ENCODE measurements at places on chromosomes 7 and 10.

DNA sequence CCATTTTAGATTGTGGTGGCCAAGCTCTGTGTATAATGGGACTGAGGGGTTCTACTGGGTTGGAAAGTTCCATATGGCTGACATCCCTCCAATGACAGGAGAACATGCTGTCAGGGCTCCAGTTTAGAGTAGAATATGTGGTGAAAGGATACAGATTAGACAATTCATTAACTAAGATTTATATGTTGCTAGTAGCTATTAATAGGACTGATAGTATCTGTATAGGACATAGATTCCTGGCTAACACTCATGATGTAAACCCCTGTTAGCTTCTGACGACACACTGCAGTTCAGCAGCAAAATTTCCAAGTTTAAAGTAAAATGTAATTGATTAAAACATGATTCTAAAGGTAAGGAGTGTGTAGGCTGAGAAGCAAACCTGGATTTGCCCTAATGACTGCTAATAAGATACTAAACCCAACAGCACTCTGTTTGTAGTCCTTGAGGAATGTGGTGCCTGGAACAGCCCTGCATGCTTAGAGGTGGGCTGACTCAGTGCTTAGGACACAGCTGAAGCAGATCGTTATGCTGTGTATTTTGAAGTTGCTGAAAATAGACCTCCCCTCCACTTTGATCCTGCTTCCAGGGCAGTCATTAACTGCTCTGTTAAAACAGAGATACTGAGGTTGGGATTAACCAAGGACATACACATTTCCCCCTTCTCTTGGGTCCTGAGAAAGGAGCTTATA is 1129.6 kb downstream of the SORCS3 start:
- no peak for DNase-seq

DNA sequence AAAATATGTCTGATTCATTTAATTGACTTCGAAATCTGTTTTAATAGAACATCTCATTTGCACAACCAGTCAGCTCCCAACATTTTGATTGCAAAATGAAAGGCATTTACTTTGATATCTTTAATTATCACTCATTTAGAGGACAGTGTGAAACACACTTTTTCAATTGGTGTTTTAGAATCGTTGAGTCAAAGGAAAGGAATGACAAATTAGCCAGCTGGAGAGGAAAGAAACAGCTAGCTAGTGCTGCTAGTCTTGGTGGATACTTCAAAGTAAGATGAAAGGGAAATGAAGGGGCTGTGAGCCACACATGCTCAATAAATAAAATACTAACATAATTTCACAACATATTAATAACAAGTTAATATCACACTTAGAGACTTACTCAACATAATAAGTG is 570.2 kb downstream of the PHTF2 start:
- no peak for DNase-seq

DNA sequence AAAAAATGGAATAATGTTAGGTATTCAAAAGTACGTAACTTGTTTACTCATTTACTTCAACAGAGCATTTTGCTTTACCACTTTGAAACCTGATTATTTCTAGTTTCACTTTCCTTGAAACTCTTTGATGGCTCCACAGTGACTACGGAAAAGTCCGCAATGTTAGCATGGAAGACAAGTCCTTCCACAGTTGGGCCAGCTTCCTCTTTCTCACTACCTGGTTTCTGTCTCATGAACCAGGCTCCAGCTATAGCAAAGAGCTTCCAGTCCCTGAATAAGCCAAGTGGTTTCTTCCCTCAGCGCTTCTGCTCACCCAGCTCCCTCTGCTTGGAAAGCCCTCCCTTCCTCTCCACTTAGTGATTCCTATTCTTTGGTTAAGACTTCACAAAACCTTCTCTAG is 44.8 kb upstream of the SLC16A12 start:
- DNase-seq = no peak

GRCh38 chr10:43117031-43117776 is 21.0 kb upstream of the CSGALNACT2 start:
- DNase-seq = no peak

DNA sequence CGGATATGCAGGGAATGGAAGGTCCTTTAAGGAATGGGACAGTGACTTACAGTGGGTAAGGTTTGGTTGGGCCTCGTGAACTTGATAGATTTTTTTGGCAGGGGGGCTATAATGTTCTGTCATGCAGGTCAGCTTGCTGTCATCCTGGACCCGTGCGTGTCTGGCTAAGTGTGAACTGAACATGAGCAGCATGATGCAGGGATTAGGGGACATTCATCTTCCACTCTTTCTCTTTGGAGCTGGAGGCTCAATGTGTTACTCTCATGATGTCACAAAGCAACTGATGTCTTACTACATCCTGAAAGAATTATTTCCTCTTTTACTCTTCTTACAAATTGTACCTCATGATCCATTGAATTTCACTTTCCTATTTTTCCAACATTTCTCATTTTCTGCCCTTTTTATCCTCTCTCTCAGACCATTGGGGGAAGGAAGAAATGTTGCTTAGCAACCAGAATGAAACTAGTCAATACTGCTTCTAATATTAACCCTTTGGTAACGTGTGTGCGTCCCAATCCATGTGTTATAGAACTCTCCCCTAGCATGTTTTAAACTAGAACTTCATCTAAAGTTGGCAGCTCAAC is 549.1 kb downstream of the LRMDA start:
- no peak for DNase-seq
